ENCODE measurements at places on chromosomes 12 and 14.

DNA sequence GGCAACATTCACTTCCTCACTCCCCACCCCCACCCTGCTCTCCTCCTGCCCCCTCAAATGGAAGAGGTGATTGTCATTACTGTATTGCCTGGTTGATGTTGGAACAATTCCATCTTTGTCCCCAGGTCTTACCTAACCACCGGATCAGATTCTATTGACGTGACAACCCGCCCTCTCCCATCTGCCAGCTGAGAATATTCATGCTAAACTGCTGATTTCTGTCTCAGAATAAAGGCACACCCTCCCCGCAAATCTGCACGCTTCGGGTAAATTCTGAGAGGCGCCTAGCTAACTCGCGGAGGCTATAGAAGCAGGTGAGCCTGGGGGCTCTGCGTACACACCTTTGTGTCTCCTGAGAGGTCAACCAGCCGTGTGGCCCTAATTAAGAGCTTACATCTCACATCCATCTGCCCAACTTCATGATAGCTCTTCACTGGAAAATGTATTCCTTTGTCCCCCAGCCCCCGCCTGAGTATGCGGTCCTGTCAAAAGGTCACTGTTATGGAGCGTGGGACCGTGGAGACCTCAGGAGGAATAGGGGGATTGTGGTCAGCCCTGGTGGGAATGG, 1054.3 kb downstream of the VRK1 start:
- no peak for DNase-seq

- DNase-seq = no peak
These were observed 9.1 kb downstream of the NTF3 start for GRCh38 chr12:5440978-5441377.

DNA sequence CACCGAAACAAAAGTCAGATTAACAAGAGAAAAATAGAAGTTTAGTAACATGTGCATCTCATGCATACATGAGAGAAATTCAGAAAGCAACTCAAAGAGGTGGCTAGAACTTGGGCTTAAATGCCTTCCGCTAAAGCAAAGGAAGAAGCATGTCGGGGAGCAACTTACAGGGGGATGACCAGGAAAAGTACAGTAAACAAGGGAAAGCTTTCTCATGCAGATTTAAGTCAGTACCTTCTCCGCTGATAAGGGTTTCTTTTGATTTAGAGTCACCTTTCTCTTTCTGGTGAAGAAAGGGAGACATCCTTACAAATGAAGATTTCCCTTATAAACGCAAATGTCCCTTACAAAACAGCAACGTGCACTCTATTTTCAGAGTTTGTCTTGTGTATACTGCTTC, 6.0 kb upstream of the RNASE6 start:
- no peak for DNase-seq

- no peak for DNase-seq
These were observed 420.4 kb upstream of the MIS18BP1 start for GRCh38 chr14:45673420-45673819.

DNA sequence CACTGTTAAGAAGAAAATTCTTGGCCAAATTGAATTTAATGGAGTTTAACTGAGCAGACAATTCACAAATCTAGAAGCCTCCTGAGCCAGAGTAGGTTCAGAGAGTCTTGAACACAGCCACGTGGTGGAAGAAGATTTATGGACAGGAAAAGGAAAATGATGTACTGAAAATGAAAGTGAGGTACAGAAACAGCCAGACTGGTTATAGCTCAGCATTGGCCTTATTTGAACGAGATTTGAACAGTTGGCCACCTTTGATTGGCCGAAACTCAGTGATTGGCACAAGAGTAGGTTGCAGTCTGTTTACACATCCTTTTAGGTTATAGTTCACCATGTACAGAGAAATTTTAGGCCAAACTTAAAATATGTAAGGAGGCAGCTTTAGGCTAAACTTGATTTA, 9.9 kb downstream of the OAS2 start:
- DNase-seq = no peak

DNA sequence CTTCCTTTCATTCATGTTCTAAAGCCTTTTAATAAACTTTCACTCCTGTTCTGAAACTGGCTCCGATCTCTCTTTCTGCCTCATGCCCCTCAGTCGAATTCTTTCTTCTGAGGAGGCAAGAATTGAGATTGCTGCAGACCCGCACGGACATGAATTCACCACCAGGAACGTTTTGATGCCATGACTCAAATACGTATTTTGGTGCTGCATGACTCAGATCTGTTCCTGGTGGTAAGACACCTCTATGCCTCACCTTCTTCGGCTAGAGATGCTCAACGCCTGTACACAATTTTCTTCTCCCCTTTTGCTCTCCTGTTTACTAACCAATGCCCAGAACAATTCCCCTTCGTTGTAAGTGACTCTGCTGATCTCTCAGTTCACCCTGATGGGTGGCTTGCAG, 52.0 kb upstream of the RIMBP2 start:
- no peak for DNase-seq

DNA sequence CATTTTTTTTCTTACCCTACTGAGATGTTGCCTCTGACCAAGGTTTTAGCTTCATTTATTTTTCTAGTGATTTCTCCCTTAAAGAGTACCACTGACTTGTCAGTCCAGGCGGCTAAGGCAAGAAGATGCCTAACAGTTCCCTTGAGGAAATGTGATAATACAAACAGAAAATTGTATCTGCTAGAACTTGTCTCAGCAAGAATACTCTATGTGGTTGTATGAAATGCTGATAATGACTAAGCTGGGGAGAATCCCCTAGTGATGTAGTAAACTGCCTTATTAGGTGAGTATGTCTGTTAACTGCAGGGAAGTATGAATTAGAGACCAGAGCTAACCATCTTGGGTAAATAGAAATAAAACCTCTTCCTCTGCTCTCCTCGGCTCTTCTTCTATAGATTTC, 6.7 kb downstream of the C12orf54 start:
- DNase-seq = peak; percentile 12

DNA sequence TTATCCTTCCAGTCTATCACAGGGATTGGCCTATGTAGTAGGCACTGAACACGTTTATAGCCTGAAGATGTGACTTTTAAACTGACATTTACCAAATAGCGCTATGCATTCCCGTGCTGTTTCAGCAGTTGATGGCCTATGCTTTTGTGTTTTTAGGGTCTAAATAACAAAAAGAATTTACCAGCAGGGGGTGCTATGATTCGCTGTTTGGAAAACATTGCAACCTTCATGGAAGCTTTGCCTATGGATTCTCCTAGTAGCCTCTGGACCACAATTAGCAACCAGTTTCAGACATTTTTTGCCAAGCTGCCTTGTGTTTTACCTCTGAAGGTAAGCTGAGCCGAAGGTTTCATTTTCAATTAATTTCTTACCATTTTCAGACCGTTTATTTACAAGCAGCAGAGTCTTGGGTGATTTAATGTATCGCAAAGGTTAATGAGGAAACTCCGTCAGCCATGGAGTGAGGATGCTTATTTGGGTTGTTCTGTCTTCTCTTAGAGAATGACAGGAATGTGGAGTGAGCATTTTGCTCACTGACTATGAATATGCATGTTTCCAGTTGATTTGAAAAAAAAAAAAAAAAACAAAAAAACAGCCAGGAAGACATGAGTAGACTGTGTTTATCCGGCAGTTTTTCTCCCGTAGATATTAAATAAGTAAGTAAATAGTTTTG, 133.1 kb downstream of the PRIMA1 start:
- peak; percentile 26 for DNase-seq

DNA sequence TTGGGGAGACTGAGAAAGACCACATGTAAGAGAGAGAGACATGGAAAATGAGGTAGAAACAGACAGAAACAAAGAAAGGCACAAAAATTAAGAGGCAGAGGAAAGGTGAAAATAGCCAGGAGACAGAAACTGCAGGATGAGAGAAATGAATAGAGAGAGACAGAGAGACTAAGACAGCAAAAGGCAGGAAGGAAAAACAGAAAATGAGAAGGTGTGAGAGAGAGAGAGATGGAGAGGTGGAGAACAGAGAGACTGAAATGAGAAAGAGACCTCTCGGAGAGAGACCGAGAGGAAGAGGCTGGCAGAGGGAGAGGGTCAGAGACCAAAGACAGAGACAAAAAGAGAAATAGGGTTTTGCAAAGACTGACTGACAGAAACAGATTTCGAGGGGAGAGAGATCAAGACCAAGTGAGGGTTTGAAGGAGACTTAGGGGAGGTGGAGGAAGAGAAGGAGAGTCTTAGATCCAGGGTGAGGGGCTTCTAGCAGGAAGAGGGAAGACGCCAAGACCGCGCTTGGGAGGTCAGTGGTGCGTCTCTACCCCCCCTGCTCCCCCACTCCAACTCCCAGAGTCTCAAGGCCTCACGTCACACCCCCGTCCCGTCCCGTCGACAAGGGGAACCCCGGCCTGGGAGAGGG, 1.1 kb upstream of the AQP5 start:
- no peak for DNase-seq

DNA sequence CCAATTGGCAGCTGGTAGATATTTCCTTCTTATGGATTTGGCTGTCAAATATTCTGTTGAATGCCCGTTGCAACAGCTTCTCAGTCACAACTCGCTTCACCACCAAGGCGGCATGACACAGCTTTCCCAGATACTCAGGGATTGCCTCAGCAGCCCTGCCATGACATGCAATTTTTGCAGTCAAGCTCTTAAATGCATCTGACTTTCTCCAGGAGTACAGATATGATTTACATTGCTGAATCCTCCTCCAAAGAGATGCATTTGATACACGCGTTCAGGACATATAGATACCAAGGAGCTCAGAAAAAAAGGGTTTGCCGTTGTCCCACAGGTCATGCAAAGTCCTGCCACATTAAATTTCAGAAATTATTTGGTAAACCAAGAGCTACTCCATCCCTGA, 6.5 kb downstream of the KRT5 start:
- no peak for DNase-seq

- DNase-seq = no peak
These were observed 43.9 kb downstream of the PPP4R3A start for GRCh38 chr14:91466192-91466591.

DNA sequence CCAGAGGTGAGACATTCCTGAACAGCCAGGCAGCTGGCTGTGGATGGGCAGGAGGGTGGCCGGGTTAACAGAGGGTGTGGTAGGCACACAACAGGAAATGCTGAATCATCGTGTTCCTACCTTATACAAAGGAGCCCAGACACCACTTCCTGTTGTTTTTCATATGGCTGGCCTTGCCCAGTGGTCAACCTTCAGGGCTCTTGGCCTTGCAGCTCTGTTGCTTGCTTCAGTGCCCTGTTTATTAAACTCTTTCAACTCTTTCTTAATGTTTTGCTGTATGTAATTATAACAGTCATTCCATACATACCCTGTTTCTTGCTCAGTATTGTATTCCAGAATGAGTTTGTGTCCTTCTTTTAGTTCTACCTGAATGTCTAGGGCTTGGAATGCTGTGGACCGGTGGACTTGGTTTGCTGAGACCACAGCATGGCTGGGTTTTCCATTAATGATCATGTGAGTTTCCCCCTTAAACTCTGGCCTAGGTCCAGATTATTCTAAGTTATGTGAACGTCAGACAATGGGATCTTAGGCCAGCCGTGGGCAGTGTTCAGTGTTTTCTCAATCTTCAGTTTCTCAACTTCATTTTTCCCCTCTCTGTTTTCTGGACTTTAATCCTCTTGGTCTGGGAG, 11.9 kb downstream of the CFAP54 start:
- peak; percentile 78 for DNase-seq

Data from LHCN-M2 (cell line).